NCI-H69 (cell line): ENCODE measurements at places on chromosomes 7 and 10.

DNA sequence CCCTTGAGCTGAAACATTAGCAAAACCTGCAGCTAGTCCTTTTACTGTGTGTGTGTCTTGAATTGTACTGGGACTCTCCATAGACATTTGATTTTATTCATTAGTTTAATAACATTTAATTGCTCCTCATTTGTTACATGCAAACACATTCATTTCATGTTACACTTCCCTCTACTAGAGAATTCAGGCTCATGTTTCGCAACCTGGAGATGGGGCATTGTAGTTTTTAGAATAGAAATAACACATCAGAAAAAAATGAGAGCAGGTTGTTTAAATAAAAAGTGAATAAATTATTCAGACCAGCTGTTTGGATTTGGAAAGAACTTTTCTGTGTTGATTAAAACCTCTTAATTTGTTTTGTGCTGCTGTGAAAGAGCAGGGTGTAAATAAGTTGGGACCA, 243.9 kb downstream of the ETV1 start:
- DNase-seq: peak; percentile 69

- no peak for DNase-seq
These were observed 5.6 kb downstream of the CELF2 start for GRCh38 chr10:11023009-11023953.

DNA sequence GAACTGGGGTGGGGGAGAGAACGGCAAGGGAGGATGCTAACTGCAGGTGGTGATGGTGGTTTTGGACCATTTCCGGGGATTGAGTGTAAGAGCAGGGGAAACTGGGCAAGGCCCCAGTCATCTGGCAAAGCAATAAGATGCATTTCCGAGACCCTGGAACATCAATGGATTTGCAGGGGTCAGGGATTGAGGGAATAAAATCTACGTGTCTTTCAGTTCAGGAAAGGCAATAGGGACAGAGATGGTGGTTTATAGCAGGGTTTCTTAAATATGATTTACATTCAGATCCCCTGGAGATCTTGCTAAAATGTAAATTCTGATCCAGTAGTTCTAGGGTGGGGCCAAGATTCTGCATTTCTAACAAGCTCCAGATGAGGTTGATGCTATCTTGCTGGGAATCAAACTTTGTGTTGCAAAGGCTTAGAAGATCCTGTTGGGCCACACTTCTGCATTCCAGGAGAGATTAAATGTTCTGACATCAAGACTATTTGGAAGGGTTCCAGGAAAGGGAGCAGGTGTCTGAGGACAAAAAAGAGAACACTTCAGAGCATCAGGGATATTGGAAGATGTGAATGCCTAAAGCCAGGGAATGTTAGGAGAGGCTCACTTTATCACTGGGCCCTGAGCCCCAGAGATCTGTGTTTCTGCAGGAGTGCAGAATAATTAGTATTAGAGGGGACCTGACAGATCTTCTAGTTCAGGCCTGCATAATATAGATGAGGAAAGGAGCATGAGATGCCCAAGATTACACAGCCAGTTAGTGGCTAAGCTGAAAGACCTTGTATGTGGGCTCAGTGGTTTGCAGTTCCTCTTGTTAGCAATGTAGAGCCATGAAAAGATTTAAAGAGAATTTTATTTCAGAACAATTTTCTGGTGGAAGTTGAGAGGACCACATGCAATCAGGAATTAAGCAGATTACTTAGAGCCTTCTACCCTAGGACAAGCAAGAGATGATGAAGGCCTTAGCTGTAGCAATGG, 32.4 kb downstream of the BLNK start:
- DNase-seq: no peak

GRCh38 chr7:3434611-3435010, 133.6 kb downstream of the SDK1 start:
- no peak for DNase-seq

DNA sequence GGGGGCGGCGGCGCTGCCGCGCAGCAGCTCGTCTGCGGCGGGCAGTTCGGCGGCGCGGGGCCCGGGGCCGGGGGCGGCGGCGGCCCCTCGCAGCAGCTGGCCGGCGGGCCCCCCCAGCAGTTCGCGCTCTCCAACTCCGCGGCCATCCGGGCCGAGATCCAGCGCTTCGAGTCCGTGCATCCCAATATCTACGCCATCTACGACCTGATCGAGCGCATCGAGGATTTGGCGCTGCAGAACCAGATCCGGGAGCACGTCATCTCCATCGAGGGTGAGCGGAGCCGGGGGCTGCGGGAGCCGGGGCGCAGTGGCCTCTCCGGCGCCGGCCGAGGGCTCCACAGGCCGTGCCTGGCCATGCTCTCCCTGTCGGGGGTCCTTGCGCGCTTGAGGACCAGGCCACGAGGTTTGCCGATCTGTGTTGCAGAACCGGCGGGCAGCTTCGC, 548 bp downstream of the AGAP3 start:
- DNase-seq: peak; percentile 71

DNA sequence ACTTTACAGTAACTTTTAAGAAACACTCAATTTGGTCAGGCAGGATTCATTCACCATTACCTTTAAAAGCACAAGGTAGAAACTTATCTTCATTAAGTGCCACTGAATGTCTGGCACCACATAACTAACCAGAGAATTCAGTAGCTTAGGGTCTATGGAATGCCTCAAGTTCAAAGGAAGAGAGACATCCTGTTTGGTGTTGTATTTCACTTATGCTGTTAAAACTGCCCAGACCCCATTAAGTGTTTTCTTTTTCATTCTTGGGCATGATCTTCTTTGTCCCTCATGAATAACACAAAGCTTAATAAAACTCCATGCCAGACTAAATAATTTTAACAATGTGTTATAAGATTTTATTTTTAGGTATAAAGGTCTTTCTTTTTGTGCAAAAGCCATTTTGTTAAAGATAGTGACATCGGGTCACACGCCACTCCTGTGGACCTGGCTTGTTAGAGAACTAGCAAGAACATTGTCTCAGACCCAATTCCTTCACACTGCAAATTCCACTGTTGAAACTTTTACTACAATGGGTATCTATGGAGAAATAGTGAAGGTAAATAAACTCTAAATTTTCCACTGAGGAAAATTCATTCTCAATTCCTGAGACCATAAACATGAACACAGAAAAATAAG, 221.0 kb downstream of the TWIST1 start:
- DNase-seq: peak; percentile 38

- DNase-seq: no peak
These were observed 28.5 kb upstream of the STK17A start for GRCh38 chr7:43554423-43554822.

DNA sequence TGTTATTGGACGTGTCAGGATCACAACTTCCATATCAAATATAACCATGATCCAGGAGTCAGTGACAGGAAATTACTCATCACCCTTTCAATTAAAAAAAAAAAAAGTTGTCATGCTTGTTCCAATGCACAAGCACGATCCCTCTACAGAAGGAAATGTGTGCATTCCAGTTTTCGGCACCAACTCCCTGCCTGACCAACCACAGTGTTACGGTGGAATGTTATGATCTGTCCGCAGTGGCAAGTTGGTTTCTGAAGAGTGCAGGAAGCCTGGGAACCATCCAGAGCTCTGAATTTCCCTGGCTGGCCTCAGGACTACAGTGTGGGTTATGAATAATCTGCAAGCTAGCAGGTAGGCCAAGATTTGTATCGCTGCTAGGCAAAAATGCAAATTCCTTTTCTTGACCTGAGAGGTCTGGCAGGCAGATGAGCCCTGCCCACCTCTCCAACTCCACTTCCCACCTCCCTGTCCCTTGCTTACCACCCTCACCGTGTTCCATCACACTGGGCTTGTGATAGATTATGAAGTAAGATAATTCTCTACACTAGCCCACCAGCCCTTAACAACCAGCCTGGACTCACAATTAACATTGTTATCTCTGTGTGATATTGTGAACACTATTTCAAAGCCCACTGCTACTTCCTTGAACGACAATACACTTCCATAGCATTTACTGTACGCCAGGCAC, 20.4 kb downstream of the FRMPD2 start:
- DNase-seq: no peak

- DNase-seq: no peak
These were observed 337.4 kb upstream of the PODXL start for GRCh38 chr7:131893631-131894340.
